B cell (primary cell): ENCODE measurements at places on chromosomes 2 and 18. TPM values are rescaled to one million over a fixed set of nuclear protein-coding genes. Genes with fewer than 3 reads are reported as not detected.

The HAAO gene
- 6.2 and 6.4 TPM in 2 replicates for polyA plus RNA-seq

DNA sequence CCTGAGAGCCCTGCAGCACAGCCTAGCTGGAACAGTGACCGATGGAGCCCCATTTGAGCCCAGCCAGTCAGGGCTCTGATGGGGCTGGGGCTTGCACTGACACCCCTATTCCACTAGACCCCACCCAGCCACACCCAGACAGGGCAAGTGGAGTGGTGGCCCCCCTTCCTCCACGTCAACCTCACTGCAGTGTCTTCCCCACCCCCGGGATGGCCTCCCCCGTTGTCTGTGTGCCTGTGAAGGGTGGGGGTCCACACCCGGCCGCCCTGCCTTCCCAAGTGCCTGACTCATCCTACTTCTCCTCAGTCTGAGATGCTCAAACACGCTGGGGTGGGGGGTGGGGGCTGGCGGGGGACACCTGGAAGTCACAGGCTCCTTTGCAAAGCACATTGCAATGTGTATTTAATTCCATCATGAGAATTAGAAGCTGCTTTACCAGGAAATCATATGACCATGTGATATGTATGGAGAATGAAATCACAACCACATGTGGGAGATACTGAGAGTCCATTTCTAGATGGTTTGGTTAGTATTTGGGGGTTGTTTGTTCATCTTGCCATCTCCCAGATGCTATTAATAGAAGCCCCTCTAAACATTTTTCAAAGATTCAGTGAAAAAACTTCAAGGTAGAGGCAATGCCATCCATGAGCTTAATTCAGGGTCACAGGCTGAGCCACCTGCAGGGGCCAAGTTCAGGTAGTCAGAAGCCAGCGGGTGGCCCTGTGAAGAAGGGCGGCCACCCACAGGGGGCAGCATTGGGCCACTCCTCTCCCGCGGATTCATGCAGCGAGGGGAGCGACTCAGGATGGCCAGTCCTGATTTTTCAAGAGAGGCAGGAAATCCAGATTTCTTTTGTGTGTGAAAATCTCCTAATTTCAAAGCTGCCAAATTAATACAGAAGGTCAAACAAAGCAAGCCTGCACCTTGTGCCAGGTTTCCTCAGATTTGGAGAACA, 22.7 kb upstream of the GMPPA start:
- peak; percentile 43 for DNase-seq

GRCh38 chr18:255171-255570, 12.7 kb downstream of the THOC1 start:
- DNase-seq, result no peak

DNA sequence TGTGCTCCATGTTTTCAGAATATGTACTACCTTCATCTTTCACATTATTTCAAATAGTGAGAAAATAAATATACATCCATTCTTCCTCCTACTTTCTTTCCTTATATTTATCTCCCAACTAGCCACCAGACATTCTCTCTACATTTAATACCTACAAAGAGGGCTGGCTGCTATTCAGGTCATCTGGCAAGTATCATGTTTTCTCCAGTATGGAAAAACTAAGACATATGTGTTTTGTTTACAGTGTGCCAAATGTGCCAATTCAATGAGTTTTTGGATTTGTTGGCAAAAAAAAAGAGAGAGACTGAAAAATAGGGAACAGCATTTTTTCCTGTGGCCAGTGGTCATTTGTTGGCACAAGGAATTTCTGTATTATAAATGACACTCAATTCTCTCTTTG, 1207.3 kb downstream of the DPP10 start:
- no peak for DNase-seq

GRCh38 chr2:155100261-155100660, 401.8 kb downstream of the KCNJ3 start:
- DNase-seq, result no peak

DNA sequence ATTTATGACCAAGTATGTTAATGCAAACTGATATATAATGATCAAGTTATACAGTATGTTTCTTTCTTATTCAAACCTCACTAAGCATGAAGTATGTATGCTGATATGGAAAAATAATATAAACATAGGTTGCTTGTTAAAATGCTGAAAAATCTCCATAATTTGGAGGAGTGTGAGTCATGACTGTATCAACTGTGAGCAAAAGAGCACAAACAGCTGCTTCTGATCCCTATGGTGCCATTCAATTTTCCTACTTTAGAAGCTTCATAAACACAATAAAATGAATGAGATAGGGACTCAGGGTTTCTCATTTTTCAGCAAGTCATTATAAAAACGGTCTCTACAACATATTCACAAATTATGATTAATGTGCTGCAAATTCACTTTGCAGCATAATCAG, 129.9 kb upstream of the TFPI start:
- no peak for DNase-seq
